ENCODE measurements at places on chromosomes 1 and 21.

DNA sequence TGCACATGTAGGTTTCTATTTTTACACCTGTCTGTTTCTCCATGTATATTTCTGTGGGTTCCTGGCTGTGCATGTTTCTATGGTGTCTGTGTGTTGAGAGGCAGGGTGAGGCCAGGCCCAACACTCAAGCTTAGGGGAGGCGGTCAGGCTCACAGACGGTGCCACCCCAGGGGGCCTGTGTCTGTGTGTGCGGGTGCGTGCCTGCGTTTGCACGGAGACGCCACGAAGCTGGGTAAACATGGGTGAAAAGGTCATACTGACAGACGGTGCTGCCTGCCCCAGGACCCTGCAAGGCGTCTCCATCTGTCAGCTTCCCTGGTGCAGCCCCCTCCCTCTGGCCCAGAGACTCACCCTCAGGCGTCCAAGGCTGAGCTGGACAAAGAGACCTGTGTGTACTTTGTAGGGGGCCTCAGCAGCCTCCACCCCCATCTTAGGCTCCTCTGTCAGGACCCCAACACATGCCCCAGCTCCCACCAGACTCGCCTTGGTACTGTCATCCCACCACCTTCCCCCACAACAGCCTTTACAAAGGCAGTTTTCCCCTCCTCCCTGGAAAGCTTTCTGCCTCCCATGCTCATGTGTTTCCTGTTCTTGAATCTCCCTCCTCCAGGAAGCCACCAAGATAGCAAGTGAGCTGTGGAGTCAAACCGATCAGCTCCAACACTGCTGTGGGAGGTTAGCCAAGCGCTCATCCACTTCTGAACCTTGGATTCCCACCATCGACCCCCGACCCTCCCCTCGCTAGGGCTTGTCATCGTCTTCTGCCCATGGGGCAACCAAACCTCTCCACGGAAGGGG lies 34.1 kb downstream of the PTPRF start:
- no peak for DNase-seq

DNA sequence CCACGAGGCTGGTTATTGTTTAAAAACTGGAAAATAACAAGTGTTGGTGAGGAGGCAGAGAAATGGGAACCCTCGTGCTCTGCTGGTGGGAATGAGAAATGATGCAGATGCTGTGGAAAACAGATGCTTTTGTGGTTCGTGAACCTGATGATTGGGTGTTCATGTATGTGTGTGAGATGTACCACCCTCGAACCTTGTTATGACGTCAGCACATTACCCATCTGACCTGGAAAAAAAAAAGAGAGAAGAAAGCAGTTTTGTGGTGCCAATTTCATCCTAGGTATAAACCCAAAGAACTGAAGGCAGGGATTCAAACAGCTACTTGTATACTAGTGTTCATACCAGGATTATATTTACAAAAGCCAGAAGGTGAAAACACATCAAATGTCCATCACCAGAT lies 6.4 kb upstream of the CFAP107 start:
- DNase-seq, result no peak

DNA sequence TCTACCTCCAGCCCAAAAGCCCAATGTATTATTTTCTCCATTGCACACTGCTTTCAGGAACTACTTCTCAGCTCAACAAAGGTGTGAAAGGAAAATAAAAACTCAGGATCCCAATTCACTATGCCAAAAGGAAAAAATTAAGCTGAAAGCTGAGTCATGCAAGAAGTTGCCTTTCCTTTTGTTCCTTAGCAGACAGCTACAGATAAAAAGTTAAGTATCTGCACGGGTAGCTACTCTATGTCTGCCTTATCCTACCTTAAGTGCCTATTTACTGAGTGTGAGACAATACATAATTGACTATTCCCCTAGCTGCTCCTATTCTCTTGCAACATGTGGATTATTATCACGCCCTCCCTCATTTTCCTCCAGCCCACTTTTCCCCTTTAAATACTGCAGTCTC lies 84.1 kb downstream of the ADCY10 start:
- no peak for DNase-seq

- DNase-seq, result no peak
These were observed 99.0 kb downstream of the ZZZ3 start for GRCh38 chr1:77583483-77583882.

GRCh38 chr1:42955311-42956063 lies 3.2 kb downstream of the SLC2A1 start:
- no peak for DNase-seq

GRCh38 chr1:155974208-155975115 lies 3.9 kb downstream of the ARHGEF2 start:
- no peak for DNase-seq

DNA sequence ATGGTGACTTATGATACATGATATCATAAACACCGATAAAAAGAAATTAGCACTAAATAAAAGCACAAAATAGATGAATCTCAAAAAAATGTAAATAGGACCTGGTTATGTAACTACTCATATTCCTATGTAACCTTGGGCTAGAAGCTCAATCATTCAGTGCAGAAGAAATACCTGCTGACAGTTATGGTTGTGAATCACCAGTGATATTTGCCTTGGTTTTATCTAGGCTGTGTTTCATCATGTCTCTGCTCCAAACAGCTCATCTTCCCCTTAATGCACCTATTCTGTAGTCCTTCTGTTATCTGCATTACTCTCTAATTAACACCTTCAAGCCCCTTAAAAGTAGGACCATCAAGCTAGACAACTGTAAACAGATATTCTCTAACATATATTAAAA lies 16.3 kb upstream of the PIGC start:
- DNase-seq, result no peak

Measured in activated naive CD8-positive, alpha-beta T cell treated with anti-CD3 and anti-CD28 coated beads for 36 hours (primary cell).